ENCODE measurements at places on chromosomes 5 and 9.

GRCh38 chr5:36939969-36940858 lies 63.6 kb downstream of the NIPBL start:
- DNase-seq, result peak; percentile 18

DNA sequence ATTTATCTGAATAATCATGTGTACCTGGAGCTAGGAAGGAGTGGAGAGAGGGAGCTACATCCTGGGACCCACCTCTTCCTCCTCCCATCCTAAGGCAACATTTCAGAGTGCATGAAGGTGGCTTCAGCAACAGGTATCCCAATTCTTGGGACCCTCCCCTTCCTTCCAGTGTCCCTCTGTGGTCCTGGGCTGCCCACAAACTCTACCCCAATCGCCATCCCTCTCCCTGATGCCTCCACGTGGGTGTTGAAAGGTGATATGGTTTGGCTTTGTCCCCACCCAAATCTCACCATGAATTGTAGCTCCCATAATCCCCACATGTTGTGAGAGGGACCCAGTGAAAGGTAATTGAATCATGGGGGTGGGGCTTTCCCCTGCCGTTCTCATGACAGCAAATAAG lies 121.4 kb downstream of the MED10 start:
- DNase-seq, result no peak

DNA sequence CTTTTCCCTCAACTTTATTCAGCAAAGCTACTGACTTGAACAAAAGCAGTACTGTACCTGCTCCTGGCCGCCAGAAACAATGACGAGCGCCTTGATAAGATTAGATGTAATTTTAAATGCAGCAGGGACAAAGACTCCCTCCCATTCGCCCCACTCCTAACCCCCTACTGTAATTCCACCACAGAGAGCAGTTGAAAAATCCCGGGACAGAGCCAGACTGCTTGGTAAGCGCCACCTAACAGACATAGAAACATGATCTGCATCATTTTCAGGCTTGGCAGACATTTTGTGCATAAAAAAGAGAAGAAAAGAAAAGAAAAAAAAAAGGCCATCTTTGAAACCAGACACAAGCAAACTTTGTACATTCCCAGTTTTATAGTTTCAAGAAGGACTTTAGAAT lies 81.9 kb downstream of the ISL1 start:
- DNase-seq, result no peak

- peak; percentile 26 for DNase-seq
Observed at GRCh38 chr5:1666812-1667588, 132.6 kb downstream of the MRPL36 start.

DNA sequence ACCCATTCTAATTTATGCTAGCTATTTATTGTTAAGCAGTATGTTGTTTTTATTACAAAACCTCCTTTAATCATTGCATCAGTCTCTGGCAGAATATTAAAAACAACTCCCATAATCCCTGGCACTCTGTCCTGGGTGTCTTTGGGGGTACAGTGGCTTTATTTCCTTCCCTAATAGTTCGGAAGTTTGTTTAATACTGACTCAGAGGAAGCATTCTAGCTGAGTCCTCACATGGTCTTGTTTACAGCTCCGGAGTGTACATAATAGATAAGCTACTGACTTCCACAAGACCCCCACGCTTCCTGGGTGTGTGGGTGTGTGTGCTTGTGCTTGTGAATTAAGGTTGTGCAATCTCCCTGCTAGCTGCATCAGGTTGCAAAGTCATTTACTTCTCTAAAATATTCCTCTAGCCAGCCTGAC lies 149.8 kb upstream of the CDKN2B start:
- DNase-seq, result peak; percentile 19

GRCh38 chr9:2163231-2163885 lies 148.2 kb downstream of the SMARCA2 start:
- no peak for DNase-seq

GRCh38 chr5:31415960-31416359 lies 115.9 kb downstream of the DROSHA start:
- DNase-seq, result no peak

- peak; percentile 51 for DNase-seq
Observed at GRCh38 chr5:14581891-14582796, 552 bp downstream of the OTULINL start.

DNA sequence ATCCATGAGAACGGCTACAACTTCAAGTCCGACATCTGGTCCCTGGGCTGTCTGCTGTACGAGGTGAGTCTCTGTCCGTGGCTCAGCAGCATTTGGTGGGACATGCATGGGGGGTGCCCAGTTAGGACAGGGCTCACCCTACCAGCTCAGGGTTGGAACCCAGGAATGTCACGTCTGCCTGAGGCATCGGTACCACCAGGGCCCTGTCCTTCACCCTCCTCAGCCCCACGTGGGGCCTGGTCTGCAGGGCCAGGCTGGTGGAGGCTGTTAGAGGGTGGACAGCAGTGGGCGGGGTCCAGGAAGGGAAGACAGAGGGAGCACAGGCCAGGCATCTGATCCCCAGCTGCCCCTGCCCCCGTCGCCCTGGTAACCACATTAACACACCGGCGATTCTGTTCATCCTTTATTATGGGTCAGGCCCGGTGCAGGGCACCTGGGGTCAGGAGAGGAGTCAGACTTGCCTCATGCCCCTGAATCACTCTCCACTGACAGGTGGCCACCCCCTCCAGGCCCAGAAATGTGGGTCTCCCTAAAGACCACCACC lies 75.6 kb downstream of the PSMB7 start:
- DNase-seq, result no peak

GRCh38 chr5:174272671-174273070 lies 227.2 kb downstream of the NSG2 start:
- DNase-seq, result no peak

GRCh38 chr5:43231977-43232376 lies 40.0 kb downstream of the NIM1K start:
- no peak for DNase-seq

DNA sequence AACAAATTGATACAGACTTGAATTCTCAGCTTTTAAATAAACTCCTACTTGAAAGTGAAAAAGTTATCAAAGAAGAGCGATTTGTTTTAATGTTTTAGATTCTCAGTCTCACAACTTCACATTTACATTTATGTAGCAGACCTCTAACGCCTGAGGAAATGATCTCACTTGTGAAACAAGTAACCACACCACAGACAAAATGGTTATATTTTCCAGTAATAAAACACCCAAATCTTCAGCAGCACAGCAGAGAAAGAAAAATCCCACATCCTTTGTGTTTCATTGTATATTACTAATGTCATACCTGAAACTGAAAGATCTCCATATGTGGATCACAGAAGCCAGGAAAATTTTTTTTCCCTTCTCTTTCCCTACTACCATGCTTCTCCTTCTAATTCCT lies 29.8 kb upstream of the GZMA start:
- no peak for DNase-seq

GRCh38 chr9:136803551-136804508 lies 3.9 kb upstream of the RABL6 start:
- no peak for DNase-seq

DNA sequence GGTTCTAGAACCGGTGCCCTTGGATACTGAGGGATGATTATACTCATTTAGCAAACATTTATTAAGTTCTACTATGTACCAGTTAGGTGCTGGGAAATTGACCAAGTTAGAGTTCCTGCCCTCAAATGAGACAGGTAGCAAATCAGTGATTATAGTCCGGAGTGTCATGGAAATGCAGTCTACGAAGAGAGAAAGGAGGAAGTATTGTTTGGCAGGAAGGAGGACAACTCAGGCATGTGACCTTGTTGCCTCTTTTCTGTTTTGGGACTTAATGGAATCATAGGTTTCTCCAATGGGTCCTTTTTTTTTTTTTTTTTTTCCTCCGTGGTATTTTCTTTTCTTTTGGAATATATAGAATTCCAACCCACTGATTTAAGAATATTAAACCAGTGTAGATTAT lies 28.0 kb downstream of the OSTF1 start:
- DNase-seq, result no peak

DNA sequence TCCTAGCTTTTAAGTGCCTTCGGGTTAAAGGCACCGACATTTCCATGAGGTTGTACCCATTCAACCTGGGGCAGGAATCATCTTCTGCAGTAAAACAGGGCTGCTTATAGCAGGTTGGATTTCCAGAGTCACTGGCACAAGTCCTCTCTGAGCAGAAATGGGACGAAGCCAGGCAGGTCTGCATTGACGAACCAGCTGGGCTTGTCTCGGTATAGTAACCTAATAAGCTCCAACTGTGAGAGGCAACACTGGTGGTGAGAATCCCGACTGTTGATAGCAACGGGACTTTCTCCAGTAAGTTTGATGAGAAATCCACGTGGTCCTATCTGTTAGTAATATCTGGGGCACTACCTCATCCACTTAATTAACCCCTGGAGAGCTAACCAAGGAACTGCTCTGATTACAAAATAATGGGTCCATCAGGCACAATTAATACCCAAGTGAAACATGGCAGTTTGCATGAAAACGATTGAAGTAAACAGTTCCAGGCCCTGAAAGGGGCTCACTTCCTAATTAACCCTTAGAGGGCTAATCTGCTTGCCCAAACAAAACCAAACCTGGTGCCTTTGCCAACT lies 491.0 kb upstream of the C9orf72 start:
- DNase-seq, result no peak

- DNase-seq, result peak; percentile 37
Observed at GRCh38 chr5:177310757-177311391, 824 bp downstream of the MXD3 start.

DNA sequence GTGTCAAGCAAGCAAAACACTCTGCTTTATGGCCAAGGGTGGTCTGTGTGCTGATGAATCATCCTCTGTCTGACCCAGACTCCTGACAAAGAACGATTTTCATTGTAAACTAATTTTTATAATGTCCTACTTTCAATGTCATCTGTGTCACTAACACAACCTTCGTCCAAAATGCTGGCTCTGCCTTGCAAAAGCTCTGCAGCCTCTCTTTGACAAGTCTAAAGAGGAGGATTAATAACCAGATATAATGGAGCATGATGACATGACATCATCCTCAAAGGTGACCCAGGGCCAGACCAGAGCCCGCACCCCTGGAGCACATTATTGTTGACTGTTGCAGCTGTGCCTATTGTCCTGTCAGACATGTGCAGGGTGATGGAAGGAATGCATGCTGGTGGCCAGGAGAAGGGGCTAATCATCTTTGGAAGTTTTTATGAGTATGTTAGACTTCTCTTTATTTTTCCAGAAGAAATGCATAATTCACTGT lies 589.4 kb downstream of the NR2F1-AS1 start:
- DNase-seq, result no peak

GRCh38 chr5:66113160-66113559 lies 30.9 kb upstream of the SREK1 start:
- no peak for DNase-seq

DNA sequence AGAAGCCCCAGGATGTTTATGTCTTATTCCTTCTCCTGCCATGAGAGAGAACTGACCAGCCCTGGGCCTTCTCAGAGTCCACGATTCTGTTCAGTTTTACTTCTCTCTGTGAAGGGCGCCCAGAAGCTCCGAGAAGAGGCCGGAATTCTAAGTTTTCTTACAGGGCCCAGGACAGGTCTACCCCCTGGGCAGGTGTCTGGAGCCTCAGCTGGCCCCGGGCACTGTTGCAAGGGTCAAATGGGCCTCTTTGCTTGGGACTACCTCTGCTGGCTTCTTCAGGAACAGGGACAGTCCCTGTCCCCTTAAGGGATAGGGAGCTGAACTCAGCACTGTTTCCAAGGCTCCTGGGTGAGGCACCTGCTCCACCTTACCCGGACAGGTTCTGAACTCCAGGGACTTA lies 55.0 kb downstream of the RASGEF1C start:
- no peak for DNase-seq

GRCh38 chr5:154753792-154754191 lies 1.4 kb upstream of the LARP1 start:
- DNase-seq, result peak; percentile 45

DNA sequence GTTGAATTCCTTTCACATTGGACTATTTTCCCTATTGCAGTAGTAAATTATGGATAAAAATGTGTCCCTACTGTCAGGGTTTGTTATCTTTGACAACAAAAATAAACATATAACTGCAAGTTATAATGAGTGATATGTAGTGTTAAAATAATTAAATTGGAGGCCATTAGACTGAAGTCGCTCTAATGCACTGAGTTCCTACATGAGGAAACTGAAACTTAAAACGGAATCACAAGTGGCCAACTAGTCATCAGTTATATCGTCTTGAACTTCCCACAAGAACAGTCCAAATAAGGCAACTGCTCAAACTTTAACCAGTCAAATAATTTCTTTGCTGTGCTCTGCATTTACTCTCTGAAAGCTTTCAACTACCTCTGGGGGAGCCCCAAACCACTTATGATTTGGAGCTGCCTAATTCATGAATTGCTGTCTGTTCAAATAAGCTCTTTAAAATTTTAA lies 2.1 kb upstream of the IFT74 start:
- DNase-seq, result no peak

DNA sequence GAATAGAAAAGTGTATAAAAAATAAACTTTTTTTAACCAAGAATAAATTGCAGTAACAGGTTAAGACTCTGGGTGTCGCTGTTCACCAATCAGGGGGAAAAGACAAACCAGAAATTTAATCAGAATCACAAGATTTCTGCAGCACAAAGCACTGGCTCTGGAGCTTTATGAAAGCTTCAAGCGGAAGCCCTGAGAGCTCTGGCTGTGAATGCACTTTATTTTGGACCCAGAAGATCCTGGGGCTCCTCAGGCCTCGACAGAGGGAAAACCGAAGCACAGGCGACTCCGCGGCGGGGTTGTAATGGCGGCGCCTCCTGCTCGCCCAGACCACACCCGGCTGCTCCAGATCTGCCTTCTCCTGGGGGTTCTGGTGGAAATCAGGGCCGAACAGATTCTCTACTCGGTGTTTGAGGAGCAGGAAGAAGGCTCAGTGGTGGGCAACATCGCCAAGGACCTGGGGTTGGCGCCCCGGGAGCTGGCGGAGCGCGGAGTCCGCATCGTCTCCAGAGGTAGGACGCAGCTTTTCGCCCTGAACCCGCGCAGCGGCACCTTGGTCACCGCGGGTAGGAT lies at the start of gene PCDHGA4:
Gene PCDHGA4 (plus strand): TSS at position 122 of the 570 bp plus-strand sequence. CDS start 87 bp downstream, at position 209.
- DNase-seq, result no peak

- no peak for DNase-seq
Observed at GRCh38 chr9:87546704-87547103, 49.0 kb downstream of the DAPK1 start.

DNA sequence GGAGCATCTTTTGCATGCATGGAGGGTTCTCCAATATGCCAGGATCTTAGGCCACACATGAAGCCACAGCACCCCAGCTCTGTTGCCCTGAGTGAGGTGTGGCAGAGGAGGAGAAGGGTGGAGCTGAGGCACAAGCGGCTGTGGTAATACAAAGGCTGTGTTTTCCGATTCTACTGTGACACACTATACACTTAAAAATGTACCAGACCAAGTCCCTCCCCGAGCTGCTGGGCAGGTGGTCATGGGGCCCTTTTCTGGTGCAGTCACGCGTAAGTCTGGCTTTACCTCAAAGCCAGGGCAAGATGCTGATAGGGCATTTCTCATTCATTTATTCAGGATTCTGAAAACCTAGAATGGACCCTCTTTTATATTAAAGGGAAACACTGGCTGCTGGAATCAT lies 3.7 kb downstream of the ADGRV1 start:
- DNase-seq, result no peak

- DNase-seq, result no peak
Observed at GRCh38 chr5:53873235-53873634, 312.8 kb downstream of the NDUFS4 start.

GRCh38 chr5:153613144-153613543 lies 122.7 kb downstream of the GRIA1 start:
- no peak for DNase-seq

- DNase-seq, result no peak
Observed at GRCh38 chr5:16312785-16313184, 133.2 kb upstream of the MARCHF11 start.

Measured in large intestine (tissue), 12 donors.